ENCODE measurements at places on chromosomes 1 and 21. TPM values are rescaled to one million over a fixed set of nuclear protein-coding genes. Genes with fewer than 3 reads are reported as not detected.

DNA sequence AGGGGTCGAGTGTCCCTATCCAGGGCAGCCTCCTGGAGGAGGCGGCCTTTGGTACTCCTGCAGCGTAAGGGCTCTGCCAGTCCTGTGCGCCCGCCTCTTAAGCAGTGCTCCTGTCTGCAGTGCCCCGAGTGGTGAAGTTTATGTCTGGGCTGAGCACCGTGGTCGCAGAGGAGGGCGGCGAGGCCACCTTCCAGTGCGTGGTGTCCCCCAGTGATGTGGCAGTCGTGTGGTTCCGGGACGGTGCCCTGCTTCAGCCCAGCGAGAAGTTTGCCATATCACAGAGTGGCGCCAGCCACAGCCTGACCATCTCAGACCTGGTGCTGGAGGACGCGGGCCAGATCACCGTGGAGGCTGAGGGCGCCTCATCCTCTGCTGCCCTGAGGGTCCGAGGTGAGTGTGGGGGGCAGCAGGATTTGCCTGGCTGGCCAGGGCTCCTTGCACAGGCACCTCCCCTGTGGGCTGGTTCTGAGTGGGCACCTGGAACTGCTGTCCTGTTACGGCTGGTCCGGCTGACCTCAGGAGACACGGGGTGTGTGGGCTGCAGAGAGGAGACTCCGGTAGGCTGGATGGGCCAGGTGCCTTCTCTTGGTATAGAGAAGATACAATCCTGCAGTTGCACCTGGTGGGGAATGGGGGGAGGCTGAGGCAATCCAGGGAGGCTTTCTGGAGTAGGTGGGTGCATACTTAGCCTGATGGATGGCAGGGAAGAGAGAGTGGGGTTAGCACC, 66.8 kb downstream of the OBSCN start:
- no peak for DNase-seq

- DNase-seq = peak; percentile 87
These were observed 730 bp downstream of the CDC42SE1 start for GRCh38 chr1:151058692-151059091.

GRCh38 chr1:198160946-198161614, 4.3 kb downstream of the NEK7 start:
- DNase-seq = no peak

- DNase-seq = no peak
These were observed 83.6 kb downstream of the CLIC4 start for GRCh38 chr1:24828887-24829192.

- DNase-seq = no peak
These were observed 1.6 kb downstream of the TNNI1 start for GRCh38 chr1:201419746-201420607.

DNA sequence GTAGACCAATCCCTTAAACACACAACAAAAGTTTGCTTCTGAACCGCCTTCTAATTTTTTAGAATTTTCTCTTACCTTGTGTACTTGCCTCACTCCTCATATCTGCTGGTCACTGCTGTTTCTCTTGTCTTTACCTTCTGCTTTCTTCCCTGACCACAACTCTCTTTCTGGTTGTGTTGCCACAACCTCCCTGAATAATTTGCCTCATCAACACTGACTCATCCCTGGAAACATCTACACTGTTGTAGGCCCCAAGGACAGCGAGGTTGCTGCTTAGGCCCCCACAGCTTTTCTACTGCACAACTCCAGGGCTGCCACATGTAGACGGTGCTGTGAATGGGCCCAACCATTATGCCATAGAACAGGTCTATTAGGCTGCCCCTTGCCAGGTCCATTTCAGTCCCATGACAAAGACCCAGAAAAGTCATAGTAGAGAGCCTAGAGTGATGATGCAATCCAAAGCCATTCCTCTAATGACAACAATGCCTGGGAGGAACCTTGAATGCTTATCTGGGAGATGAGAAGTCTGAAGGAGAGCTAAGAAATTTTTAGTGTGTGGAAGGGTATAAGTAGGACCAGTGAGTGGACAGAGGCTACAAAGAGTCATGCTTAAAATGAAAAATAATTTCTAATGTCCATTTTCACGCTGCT, 36.6 kb upstream of the LCE5A start:
- no peak for DNase-seq

DNA sequence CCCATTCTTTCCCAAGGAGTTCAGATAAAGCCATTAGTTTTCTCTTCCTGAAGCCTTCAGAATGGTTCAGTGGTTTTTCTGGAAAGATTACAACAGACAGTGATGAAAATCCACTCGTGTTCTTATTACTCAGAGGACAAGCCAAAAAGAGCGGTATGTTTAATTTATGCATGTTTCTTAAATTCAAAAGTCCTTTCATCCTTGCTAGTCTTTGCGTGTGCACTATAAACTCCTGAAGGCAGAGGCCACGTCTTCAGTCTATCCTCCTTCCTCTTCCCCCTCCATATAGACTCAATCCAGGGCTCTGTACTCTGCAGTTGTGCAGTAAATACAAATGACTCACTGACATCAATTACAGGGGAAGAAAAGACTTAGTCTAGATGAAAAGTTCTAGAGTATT, 409.2 kb upstream of the PLXNA2 start:
- DNase-seq = no peak

- no peak for DNase-seq
These were observed 6.1 kb downstream of the IER5 start for GRCh38 chr1:181094416-181095212.

DNA sequence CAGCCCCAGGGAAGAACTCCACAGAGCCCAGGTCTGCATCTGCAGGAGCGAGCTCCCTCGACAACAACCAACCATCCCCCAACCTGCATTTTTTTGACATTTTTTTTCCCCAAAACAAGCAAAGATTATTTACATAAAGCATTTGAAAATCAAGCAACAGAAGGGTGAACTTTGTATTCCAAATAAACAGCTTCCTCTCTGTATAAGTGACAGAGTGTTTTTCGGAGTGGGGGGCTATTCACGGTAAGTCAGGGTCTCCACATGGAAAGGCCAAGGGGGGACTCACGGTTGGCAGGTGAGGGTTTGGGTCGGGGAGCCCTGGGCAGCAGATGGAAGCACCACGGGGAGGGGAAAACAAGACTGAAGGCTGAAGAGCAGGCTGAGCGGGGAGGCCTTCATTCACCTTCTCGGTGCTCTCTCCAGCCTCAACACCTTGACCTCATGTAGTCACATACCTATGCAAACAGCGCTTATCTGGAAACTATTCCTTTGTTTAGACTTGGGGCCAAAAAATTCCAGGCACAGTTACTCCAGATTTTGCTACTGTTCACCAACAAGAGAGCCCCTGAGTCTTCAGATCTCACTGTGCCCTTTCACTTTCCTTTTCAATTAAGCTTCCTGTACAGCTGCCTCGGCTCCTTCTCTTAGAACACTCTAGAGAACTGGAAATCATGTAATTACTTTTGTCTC, 27.6 kb downstream of the C2CD2 start:
- no peak for DNase-seq

DNA sequence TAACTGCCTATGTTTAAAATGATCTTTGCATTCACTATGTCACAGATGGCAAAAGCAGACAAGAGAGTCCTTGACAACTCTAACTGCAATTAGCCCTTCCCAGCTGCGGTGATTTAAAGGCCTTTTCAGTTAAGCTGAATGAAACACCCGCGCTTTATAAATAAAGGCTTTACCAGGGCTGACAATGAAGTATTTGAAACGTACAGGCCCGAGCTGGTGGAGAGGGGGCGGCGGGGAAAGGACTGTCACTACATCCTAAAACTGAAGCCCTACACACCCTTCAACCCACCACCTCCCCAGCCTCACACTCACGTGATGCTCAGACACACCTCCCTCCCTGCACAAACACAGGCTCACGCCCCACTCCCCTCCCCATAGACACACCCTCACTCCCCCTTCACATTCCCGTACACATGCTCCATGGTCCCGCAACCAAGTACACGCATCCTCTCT, 45.5 kb downstream of the GRIK3 start:
- DNase-seq = no peak

DNA sequence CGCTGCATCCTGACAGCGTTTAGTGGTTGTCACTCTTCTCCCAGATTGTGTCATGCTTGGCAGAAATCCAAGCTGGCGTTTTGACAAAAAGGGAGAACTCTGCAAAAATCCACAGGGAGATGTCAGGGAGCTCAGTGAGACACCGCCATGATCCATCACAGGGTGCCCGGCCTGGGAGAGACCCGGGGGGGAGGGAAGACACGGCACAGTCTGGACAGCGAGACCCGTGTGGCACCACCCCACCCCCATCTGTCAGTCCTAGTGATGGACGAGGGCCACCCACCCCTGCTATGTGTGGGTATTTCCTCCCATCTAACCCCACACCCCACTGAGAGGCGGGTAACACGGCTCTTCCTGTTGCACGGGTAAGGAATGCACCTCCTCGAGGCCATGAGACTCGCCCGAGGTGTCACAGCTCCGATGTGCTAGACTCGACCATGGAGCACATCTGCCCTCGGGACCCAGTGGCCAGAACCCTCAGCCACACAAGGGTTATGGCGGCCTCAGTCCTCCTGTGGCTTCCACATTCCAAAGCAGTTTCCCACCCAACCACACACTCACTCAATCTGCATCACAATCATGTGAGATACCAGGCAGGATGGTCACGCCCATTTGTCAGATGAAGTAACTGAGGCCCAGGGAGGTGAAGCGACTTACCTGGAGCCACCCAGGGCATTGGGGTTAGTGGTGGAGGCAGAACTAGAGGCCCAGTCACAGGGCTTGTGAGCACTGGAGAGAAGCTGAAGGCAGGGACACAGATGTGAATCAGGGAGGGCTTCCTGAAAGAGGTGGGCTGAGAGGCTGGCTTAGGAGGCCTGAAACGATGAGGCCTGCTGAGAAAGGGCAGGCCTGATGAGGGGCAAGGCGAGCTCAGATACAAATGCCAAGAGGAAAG, 688.5 kb downstream of the MATN1 start:
- DNase-seq = no peak

GRCh38 chr1:92291372-92291999, 7.3 kb downstream of the GLMN start:
- DNase-seq = no peak

- DNase-seq = no peak
These were observed 20.1 kb upstream of the DISP3 start for GRCh38 chr1:11458811-11459275.

GRCh38 chr1:7586031-7586941, 184.8 kb upstream of the VAMP3 start:
- DNase-seq = no peak

DNA sequence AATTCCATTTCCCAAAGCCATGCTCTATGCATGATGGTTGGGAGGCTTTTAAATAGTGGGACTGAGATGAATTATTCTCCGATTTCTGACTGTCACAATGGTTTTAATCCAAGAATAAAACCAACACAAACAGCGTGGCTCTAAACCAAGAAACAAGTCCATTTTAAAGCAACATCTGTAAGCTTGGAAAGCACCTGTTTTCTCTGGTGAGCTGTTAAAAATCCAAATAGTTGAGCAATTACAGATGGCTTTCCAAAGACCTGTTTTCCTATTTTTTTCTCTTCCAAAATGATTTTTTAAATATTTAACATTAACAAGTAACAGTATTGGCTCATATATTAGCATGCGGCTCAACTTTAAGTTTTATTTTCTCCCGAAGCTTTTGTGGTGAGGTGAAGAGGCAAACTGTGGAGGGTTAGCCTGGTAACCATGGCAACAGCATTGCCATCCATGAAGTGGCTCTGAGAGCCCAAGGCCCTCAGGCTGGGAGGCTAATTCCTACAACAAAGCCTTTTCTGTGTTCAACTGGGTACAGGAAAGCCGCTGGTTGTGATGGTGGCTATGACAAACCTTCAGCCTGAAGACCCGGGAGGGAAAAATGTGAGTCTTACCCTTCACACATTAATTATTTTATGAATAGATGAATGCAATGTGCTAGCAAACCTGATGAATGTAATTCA, 56.7 kb upstream of the B3GALT5 start:
- DNase-seq = no peak

DNA sequence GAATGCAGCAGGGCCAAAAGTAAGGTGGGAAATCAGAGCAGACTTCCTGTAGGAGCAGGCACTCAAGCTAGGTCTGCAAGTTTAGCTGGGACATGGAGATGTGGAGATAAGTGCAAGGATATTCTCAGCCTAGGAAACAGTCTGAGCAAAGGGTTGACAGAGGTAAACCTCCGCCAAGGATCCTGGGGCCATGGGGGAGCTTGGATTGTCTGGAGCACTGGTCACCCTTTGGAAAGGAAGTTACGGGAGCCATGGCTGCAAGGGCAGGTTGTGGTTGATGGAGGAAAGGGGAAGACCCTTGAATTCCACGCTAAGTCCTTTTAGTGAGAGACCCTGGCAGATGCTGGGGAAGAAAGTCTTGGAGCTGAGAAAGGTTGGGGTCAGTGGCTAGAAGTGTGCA, 150.9 kb downstream of the PTPRU start:
- no peak for DNase-seq

DNA sequence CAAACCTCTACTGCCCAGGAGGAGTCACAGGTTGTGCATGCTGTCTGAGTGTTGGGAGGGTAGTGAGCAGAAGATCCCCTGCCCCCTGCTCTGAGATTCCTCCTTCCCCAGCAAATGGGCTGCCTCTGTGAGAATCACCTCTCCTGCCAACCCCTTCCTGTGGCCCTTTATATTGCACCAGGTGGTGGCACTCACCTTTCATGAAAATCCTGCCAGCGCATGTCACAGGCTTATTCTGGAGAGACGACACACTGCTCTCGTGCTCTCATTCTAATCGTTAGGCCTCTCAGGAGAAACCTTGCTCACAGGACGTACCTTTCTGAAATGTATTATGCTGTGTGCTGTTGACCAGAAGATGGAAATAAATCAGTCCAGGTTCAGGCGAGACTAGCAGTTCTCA, 113.7 kb downstream of the RGL1 start:
- no peak for DNase-seq

GRCh38 chr1:167829868-167830267, 84.1 kb downstream of the ADCY10 start:
- DNase-seq = no peak

DNA sequence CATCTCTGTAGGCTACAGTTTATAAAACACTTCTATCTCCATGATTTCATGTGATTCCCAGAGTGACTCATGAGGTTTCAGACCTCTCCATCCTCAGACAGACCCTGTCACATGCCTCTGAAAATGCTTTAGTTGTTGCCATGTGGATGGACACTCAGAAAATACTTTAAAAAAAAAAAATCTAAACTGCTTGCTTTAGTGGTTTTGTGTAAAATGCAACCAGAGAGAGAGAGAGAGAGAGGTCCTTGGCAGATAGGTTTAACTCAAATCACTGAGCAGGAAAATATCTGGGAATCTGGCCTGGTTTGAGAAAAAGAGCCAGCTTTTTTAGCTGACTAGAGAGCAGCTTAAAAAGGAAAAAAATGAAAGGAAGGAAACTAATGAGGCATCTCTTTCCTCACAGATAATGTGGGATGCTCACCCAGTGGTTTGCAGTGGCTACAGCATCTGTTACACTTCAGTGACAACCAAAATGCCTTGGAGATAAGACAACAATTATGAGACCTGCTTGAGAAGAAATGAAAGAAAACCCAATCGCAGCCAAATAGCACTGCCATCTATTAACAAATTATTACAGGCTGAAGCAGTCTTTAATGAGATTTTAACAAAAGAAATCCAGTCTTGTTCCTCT, 54.6 kb upstream of the SYT14 start:
- DNase-seq = no peak

- no peak for DNase-seq
These were observed 17.8 kb downstream of the IFFO2 start for GRCh38 chr1:18938707-18939070.

LCE3D gene
- not detected for total RNA-seq

SPRR1B gene
- not detected for total RNA-seq

CLCA1 gene
- not detected for total RNA-seq

LAMTOR2 gene
- 32.1 TPM for total RNA-seq

PHLDA3 gene
- total RNA-seq = 17.9 TPM

RAB29 gene
- 12.2 TPM for total RNA-seq

All from pancreas (tissue), 10 donors.